ENCODE measurements at places on chromosomes 4 and X.
A peak's percentile ranks its signal among the peaks of the same experiment; 100 is the strongest.

- DNase-seq, result no peak
These were observed 95.8 kb downstream of the COL25A1 start for GRCh38 chr4:109206620-109207019.

- DNase-seq, result no peak
These were observed 106.8 kb upstream of the FAM47A start for GRCh38 chrX:34238896-34239295.

GRCh38 chrX:107721318-107721717 is 54.3 kb downstream of the TSC22D3 start:
- DNase-seq, result no peak

- DNase-seq, result peak; percentile 47
These were observed 4.7 kb downstream of the HS3ST1 start for GRCh38 chr4:11424000-11424399.

DNA sequence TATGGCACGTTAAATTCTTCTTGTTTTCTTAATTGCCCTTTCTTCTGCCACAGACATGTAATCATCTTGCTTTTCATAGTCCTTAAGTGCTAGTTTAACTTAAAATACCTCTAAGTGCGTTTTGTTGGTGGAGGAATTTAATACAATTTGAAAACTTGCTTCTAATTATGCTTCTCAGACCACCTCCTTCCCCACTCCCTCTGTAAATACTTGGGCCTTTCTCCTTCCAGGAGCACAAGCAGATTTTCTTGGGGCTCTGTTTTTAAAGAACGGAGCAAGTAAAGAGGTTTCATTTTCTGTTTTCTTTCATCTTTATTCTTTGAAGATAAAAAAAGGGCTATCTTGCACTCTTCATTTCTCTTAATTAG is 559 bp upstream of the PCDH18 start:
- no peak for DNase-seq

DNA sequence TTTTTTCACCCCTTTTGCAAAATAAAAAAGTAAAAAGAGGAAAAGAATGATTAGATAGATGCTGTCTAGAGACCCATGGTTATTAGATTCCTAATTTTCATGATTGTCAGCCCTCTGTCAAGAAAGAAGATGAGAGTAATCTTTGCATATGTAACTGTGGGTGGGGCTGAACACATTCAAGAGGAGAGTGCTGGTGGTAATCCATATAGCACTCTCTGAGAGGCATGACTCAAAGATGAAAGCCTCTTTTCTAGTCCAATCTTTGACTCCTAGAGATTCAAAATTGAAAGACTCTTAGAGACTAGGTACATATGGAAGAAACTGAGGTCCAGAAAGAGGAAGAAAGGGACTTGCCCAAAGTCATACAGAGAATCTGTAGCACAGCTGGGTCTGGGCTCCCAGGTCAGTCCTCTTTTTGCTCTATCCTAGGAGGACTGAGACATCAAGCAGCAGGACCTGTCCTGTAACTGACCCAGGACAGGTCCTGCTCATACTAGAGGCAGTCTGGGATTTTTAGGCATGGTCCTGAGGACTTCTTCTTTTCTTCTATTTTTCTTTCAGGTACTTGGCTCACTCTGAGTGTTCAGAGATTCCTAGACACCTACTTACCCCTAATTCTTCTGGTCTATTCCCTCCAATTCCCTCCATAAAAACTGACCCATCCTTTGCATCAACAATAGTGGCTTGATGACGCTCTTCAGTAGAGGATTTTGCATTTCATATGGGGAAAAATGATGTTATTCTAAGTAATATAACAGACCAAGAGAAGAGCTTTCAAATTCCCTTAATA is 23.8 kb downstream of the VSIG4 start:
- no peak for DNase-seq

GRCh38 chrX:10818651-10819050 is 198.3 kb upstream of the MID1 start:
- DNase-seq, result no peak

- no peak for DNase-seq
These were observed 1287.7 kb downstream of the FAM133A start for GRCh38 chrX:94961730-94962129.

DNA sequence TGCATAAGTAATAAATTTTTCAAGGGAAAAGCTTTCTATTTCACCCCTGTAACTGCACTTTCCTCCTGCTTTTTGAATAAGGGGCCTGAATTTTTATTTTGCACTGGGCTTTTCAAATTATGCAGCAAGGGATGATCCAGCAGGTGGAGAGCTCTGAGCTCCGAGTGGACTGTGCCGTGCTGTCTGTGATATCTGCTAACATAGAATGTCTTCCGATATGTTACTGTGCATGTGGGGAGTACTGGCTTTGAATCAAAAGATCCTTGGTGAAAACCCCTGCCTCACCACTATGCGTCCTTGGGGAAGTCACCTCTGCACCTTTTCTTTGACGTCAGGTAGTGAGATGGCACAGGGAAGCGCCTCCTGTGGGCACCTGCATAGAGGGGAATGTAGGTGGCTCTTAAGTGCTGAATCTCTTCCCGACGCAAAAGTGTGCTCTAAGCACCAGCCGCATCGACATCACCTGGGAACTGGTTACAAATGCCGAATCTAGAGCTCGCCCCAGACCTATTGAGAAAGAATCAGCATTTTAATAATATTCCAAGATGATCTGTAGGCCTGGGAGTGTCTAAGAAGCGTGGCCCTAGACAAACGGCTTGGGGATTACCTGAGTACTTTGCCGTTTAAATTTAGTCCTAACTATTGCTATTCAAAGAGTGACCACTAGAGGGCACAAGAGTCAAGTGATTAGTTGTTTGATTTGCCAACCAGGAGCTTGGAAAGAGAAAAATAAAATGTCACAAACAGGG is 19.2 kb upstream of the WFS1 start:
- DNase-seq, result peak; percentile 57

GRCh38 chrX:153161952-153162351 is 17.1 kb upstream of the MAGEA1 start:
- DNase-seq, result no peak

GRCh38 chr4:3193531-3194203 is 55.3 kb upstream of the MSANTD1 start:
- no peak for DNase-seq

GRCh38 chr4:48653217-48654014 is 126.7 kb downstream of the FRYL start:
- DNase-seq, result no peak

DNA sequence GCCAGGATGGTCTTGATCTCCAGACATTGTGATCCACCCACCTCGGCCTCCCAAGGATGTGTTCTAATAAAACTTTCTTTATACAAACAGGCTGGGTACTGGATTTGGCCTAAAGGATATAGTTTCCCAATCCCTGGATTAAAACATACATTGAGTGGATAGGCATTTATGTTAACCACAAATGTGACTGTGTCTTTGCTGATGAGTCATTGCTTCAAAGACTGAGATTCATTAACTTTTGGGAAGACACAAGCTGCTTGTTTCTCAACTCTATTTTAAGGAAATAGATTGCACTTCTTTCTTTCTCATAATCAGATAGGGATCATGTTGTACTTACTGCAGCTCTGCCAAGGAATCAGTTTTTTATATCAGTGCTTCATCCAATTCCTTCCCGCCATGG is 131.3 kb upstream of the AGA start:
- DNase-seq, result peak; percentile 88

DNA sequence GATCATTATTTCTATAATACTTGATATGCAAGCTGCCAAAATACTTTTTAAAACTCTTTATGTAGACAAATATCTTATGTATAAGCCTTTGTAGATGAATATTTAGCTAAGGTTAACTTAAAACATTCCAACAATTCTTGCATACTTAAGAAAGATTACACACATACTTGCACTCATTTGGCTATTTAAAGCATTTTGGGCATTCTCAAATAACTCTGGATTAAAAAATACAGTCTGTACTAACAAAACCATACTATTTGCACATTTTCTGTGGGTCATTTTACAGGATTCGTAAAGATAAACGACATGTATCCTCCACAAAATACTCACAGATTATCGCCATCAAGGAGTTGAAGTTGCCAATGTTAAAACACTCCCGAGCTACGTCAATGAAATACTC is 26.5 kb downstream of the RASGEF1B start:
- DNase-seq, result no peak

DNA sequence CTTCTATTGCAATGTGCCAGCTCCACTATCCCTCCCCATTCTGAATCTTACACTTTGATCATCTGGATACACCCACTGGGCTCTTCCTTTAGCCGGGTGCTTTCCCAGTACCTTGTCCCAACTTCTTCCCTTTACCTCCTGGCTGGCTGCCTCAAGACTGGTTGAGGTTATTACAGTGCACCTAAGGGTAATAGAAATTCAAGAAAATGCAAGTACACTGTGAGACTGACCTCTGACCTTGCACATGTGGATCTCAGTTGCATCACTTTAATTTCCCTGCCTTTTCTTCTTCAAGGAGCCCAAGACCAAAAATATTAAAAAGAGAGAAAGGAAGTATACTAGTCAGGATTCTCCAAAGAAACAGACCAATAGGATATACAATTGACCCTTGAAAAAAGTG is 53.9 kb upstream of the NOCT start:
- DNase-seq, result no peak

DNA sequence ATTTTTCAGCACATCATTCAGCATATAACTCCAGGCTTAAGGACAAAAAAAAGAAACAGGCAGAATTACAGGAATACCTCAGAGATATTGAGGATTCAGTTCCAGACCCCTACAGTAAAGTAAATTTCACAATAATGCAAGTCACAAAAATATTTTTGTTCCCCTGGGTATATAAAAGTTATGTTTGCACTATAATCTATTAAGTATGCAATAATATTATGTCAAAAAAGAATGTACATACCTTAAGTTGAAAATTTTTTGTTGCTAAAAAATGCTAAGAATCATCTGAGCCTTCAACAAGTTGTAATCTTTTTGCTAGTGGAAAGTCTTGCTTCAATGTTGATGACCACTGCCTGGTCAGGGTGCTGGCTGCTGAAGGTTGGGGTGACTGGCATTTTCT is 2532.5 kb downstream of the ARAP2 start:
- DNase-seq, result no peak

GRCh38 chr4:99712530-99712929 is 54.9 kb upstream of the C4orf54 start:
- no peak for DNase-seq

- DNase-seq, result no peak
These were observed 220.6 kb upstream of the ARSJ start for GRCh38 chr4:114200026-114200425.

- DNase-seq, result no peak
These were observed 2.2 kb downstream of the ZNF185 start for GRCh38 chrX:152899874-152900719.

DNA sequence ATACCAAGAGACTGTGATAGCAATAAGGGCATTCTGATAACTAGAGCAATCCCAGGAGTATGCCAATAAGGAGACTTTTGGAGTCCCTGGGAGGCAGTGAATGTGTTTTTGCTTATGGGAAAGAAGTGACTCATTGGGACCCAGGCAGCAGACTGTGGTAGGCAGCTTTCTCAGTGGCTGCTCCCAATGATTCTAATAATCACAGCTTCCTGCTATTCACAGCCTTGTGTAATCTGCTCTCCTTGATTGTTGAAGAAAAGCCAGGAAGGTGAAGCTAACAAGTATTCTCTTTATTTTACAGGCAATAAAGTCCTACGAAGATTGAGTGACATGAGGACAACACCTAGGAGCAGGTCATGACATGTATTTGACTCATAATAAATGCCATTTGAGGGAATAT is 70.3 kb upstream of the DDX60 start:
- peak; percentile 80 for DNase-seq

DNA sequence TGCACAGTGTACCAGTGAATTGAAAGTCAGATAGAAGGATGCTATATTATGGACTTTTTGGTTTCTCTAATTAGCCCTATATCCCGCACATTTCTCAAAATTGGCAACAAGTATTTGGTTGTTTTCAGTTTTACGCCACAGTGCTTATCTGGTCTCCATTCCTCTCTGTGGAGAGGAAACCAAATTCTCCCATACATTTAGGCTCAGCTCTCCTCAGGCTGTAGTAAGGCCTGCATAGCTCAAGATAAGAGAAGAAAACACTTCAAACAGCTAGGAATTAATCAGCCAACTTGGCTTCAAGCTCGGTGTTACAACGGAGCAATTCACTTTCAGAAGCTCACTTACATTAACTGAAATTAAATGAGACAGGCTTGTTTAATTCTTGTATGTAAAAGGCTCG is 263.2 kb downstream of the PDHA2 start:
- peak; percentile 4 for DNase-seq

- DNase-seq, result no peak
These were observed 17.7 kb upstream of the PITX2 start for GRCh38 chr4:110640576-110640975.

- DNase-seq, result no peak
These were observed 647.4 kb downstream of the BCOR start for GRCh38 chrX:39450234-39450977.

- no peak for DNase-seq
These were observed 17.4 kb upstream of the TMEM184C start for GRCh38 chr4:147599769-147600168.

DNA sequence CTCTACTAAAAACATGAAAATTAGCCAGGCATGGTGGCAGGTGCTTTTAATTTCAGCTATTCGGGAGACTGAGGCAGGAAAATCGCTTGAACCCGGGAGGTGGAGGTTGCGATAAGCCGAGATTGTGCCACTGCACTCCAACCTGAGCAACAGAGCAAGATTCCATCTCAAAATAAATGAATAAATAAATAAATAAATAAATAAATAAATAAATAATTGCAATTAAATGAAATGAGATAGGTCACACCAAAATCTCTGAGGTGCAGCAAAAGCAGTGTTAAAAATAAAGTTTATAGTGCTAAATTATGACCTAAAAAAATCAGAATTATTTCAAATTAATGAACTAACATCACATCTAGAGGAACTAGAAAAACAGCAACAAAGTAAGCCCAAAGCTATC is 13.6 kb upstream of the CYLC1 start:
- DNase-seq, result no peak

DNA sequence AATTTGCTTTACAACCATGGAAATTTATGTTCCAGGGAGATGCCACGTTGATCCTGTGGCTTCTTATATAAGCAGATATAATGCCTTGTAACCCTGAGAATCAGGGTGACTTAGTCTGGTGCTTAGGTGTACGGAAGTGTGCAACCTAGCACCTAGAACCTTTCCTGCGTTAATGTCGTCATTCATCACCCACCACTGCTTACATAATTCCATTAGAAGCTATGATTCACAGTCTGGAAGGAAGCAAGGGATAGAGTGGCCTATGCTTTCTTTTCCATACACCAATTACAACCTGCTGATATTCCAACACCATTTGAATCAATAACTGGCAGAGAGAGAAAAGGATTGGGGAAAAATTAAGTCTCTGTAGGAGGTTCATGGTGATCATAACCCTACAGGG is 17.3 kb upstream of the CXCL8 start:
- peak; percentile 43 for DNase-seq

- DNase-seq, result peak; percentile 56
These were observed 11.3 kb upstream of the KIAA0232 start for GRCh38 chr4:6771229-6771671.

All from mammary epithelial cell (primary cell).